ENCODE measurements at places on chromosomes 16 and 17.
A peak's percentile ranks its signal among the peaks of the same experiment; 100 is the strongest.

- DNase-seq = no peak
Measured at GRCh38 chr17:10120749-10121148, 77.7 kb downstream of the GAS7 start.

DNA sequence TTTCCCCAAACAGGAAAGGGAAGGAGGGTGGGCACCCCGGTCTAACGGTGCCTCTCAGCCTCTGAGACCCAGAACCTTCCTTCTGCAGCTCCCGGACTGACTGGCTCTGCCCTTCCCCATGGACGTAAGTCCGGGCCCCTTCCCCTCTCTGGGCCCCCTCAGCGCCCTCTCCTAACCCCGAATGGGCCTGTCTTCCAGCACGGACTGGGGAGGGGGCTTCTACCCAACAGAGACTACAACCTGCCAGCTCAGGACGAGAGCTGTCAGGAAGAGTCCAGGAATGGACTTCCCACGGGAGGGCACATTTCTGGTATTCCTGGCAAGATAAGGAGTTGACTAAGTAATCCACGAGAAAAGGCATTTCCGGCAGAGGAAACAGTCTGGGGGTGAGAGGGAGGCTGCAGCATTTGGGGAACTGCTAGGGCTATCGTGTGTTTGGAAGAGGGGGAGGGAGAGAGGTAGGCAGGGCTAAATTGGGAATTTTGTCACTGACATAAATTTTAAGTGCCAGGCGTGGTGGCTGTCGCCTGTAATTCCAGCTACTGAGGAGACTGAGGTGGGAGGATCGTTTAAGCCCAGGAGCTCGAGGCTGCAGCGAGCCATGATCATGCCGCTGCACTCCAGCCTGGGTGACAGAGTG lies 12.1 kb upstream of the ALDOA start:
- DNase-seq = no peak

- no peak for DNase-seq
Measured at GRCh38 chr17:31311526-31311925, 2.3 kb downstream of the EVI2B start.

DNA sequence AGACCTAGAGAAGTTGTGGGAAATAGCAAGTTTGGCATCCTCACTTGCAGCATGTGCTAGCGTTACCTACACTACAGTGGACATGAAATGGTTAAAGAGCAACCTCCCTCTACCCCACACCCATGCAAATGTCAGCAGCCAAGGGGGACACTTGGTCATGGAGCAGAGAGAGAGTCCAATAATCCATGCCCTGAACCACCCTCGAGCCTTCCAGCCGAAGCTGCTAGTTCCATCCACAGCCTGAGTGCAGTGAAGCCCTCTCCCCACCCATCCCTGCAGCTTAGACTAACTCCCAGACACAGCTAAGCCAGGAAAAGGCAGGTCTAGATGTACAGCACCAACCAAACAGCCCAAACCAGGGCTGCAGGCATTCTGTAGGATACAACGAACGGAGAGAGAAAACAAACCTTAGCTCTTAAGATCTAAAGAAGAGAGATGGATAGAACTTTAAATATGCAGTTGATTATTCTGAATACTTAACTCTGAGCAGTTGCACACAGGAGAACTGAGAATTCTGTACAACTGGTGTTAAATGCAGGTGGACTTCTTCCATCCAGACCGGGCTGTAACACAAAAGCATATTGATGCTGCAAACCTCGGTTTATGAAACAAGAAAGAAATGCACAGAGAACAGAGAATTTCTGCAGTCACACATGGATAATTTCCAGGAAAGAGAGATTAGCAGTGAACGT lies 93.8 kb downstream of the SALL1 start:
- DNase-seq = no peak

- DNase-seq = no peak
Measured at GRCh38 chr17:73007407-73007806, 85.1 kb downstream of the SLC39A11 start.

DNA sequence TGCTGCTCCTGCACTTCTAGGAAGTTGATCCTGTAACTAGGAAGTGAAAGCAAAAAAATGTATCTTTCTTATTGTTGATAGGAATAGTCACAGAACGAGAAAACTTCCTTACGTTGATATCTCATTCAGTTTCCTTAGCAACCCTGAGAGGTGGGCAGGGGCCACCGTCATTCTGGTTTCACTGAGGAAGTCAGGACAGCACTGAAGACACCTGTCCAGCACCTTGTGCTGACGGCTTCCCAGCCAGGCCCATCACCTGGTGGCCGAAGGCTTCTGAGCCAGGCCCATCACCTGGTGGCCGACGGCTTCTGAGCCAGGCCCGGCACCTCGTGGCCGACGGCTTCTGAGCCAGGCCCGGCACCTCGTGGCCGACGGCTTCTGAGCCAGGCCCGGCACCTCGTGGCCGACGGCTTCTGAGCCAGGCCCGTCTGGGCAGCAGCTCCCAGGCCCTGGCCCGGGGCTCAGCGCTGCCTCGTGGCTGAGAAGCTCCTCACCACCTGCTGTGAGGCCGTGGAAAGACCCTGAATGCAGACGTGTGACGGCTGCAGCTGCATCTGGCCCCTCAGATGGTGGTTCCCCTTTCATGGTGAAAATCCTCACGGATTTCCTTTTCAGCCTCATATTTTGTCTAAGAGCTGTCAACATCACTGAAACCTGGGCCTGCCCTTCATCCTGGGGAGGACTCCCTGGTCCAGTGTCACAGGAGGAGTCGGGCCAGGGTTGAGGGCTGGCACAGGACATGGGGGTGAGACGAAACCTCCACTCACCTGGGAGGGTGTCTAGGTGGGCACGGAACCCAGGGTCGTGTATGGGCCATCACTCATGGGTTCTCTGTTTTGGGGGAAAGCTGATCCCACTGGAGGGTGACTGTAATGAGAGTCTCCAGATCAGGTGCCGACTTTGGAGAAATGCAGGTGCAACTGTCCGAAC lies 33.0 kb upstream of the ZNF750 start:
- no peak for DNase-seq

- no peak for DNase-seq
Measured at GRCh38 chr17:66114609-66115008, 77.3 kb downstream of the CEP112 start.

GRCh38 chr16:3020247-3020603 lies at the start of gene TNFRSF12A:
TSS of gene TNFRSF12A (plus strand) at chr16:3020368. CDS start at chr16:3020398, 30 bp downstream.
- peak; percentile 49 for DNase-seq

GRCh38 chr16:76942089-76942488 lies 248.9 kb upstream of the MON1B start:
- DNase-seq = no peak

DNA sequence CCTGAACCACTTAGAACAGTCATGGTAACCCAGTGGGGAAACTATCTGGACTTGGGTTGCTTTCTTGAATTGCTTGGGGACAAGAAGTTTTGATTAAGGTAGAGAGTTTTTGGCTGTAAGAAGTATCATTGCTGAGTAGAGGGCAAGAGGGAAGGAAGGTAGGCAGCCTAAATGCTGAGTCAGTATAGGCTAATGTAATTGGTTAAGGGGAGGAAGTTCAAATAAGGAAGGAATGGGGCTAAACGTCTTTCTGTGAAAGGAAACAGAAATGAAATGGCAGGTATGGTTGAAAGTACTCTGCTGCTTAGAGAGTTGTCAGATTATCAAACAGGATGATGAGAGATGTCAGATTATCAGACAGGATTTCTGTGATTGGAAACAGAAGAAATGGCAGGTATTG lies 20.3 kb downstream of the KPNB1 start:
- no peak for DNase-seq

GRCh38 chr16:12173121-12173520 lies 196.6 kb downstream of the SNX29 start:
- no peak for DNase-seq

DNA sequence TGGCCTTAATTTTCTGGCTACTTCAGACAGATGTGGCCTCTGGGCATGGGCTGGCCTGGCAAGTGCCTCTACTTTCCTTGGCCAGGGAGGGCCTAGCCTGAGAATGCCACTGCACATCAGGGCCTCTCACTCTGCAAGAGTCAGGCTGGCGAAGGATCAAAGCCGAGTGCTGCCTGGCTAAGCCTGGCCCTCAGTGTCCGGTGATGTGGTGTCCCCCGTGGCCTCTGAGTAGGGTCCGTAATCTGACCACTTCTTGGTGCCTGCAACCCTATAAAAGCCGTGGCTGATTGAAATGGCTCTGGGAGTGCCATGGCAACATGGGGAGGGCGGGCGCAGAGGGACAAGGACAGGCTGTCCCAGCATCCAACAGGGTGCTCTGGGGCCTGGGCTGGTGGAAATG lies 30.2 kb downstream of the TBX4 start:
- DNase-seq = no peak

DNA sequence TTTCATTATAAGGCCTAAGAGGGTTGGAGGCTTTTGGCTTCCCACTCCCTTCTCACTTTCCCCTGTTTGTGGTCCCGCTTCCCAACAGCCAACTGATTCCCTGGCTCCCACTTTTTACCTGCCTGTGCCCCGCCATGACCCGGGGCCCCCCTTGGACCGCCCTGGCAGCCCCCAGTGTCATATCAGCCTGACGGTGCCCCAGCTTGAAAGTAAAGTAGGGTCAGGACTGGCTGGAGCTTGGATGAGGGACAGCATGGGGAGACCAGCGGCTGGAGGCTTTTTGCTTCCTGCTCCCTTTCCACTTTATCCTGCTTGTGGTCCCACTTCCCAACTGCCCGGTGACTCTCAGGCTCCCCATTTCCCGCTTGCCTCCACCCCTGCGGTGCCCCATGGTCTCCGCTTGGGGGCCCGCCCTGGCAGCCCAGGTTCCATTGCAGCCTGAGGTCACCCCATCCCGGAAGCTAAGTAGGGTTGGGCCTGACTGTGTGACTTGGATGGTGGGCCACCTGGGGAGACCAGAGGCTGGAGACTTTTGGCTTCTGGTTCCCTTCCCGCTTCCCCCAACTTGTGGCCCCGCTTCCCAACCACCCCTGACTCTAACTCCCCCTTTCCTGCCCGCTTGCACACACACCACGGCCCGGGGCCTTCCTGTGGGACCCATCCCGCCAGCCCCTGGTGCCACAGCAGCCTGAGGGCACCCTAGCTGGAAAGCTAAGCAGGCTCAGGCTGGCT lies 2274.7 kb downstream of the TP53TG3F start:
- DNase-seq = no peak

DNA sequence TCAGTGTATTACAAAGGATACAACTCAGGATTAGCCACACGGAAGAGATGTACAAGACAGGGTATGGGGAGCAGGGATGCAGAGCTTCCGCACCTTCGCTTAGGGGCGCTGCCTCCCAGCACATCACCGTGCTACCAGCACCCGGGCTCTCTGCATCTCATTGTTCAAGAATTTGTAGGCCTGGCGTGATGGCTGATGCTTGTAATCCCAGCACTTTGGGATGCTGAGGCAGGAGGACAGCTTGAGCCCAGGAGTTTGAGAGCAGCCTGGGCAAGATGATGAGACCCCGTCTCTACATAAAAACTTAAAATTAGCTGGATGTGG lies 43.2 kb downstream of the RAB11FIP4 start:
- DNase-seq = no peak

GRCh38 chr16:4980691-4981090 lies 22.6 kb downstream of the SEC14L5 start:
- no peak for DNase-seq

GRCh38 chr17:50100480-50100883 lies 5.3 kb downstream of the PDK2 start:
- DNase-seq = no peak

GRCh38 chr17:67421869-67422273 lies 44.8 kb downstream of the PITPNC1 start:
- no peak for DNase-seq

- no peak for DNase-seq
Measured at GRCh38 chr16:19607616-19608280, 52.2 kb downstream of the VPS35L start.

GRCh38 chr16:82735673-82736091 lies 108.9 kb downstream of the CDH13 start:
- no peak for DNase-seq

DNA sequence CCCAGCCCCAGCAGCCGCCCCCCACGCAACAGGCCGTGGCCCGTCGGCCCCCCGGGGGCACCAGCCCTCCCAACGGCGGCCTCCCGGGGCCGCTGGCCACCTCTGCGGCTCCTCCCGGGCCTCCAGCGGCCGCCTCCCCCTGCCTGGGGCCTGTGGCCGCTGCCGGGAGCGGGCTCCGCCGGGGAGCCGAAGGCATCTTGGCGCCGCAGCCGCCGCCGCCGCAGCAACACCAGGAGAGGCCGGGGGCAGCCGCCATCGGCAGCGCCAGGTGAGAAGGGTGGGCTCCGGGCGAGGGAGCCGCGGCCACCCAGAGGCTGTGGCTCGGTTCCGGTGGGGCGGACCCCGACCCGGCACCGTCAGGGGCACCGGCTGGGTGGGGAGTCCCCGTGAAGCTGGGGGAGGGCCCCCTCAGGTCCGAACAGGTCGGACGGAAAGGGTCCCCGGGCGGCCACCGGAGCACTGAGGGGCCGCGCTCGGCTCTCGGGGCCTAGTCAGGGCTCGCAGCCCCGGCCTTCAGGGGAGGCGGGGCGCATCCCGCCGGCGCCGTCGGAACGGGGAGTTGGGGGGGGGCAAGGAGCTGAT lies 583 bp downstream of the ATXN2L start:
- DNase-seq = no peak

GRCh38 chr16:68113765-68114240 lies 28.6 kb downstream of the NFATC3 start:
- DNase-seq = no peak

DNA sequence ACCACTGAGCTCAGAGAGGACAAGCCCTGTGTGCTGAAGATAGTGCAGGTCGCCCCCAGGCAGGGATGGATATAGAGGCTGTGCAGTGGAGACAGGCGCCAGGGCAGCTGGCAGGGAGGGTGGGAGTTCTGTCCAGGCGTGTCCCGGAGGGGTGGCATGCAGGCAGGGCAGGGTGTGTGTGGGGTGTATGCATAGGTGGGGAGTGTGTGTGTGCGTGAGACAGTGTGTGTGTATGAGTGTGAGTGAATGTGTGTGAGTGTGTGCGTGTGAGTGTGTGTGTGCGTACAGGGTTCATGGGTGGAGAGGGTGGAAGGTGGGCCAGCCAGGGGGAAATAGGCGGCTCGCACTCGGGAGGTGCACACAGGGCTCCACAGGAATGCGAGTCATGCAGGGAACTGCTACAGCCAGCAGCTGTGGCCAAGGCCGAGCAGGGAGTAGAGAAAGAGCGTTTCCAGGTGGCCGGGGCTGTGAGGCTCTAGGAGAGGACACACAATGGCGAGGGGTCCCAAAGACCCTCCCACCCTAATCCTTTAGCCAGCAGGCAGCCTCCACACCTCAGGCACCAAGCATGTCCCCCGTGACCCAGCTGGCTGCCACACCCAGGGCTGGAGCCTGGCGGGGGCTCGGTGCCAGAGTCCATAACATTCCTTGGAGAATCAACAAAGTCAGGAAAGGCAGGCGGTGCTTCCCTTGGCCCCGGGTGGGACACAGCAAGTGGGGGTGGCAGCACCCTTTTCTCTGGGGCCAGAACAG lies 4.6 kb downstream of the PLCD3 start:
- no peak for DNase-seq

DNA sequence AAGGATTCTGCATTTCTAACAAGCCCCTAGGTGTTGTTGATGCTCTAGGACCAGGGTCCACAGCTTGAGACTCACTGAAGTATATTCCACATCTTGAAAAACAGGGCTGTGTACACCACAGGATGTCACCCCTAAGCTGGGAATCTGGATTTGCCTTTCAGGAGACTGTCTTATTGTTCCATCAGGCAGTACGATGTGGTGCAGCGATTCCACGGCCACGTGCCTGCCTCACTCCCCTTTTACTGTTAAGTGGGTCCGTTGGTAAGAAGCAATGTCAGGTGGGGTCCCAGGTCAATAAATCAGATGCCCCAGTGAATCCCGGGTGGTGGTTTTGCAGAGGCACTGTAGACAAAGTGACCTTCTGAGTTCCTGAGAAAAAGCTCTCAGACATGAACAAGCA lies 470.7 kb downstream of the HS3ST3B1 start:
- DNase-seq = no peak

- DNase-seq = no peak
Measured at GRCh38 chr16:87921236-87921773, 15.0 kb downstream of the CA5A start.

- DNase-seq = no peak
Measured at GRCh38 chr17:66625311-66625767, 209.6 kb upstream of the CACNG5 start.
